ENCODE measurements at places on chromosomes 6 and 20. TPM values are rescaled to one million over a fixed set of nuclear protein-coding genes. Genes with fewer than 3 reads are reported as not detected.

ENPP1 gene
- polyA plus RNA-seq, result 1.7 TPM

PPP1R16B gene
- 7.4 TPM for polyA plus RNA-seq

DNA sequence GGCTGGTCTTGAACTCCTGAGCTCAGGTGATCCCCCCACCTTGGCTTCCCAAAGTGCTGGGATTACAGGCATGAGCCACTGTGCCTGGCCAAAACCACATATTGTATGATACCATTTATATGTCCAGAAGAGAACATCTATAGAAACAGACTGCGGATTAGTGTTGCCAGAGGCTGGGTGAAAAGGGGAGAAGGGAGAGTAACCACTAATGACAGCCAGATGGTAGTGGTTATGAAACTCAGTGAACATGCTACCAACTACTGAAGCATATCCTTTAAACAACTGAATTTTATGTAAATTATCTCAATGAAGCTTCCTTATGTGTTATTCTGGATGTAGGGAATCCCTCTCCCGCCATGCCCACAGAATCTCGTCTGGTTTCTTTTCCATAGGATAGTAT is 15.7 kb downstream of the SLC23A2 start:
- no peak for DNase-seq

DNA sequence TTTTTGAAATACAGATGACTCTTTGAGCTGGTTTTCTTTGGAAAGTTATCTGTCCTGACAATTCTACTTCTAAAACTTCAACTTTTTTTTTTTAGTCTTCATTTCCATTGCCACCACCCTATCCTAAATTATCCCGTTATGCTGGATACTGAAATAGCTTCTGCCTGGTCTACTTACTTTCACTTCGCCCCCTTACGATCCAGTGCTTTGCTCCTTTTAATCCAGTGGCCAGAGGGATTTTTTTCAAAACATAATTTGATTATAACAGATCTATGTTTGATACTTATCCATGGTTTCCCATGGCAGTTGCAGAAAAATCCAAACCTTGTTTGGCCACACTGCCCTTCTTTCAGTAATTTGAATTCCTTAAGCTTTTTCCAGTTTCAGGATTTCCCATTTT is 27.4 kb downstream of the ASXL1 start:
- DNase-seq, result no peak
